ENCODE measurements at places on chromosomes 2 and 18.
A peak's percentile ranks its signal among the peaks of the same experiment; 100 is the strongest.

DNA sequence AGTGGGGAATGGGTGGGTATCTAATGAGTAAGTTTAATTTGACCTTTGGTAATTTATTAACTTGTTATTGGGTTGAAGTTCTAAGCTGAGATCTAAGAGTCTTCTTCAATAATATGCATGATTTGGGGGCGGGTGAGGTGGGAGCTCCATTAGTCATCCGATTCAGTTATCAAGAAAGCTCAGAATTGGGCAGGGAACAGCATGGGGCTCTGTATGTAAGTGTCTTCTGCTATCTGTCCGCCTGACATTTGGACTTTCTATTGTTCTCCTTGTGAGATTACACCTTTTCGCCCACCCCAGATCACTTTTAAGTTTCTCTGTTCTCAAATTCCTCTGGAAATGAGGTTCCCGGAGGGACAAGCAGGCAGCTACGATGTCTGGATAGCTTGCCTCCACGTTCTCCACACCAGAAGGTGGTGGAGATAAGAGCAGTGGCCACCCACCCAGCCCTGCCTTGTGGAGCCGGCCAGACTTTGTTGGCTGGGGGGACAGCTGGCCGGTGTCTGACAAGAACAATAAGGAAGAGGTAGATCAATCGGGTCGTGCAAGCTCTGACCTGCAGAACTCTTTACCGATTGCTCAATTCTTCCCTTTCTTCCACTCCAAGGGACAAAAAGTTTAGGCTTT is 75.5 kb upstream of the GATA6 start:
- DNase-seq = no peak

- no peak for DNase-seq
Observed at GRCh38 chr2:205405752-205406151, 276.5 kb upstream of the NRP2 start.

GRCh38 chr18:7105943-7106342 is 11.7 kb downstream of the LAMA1 start:
- no peak for DNase-seq

DNA sequence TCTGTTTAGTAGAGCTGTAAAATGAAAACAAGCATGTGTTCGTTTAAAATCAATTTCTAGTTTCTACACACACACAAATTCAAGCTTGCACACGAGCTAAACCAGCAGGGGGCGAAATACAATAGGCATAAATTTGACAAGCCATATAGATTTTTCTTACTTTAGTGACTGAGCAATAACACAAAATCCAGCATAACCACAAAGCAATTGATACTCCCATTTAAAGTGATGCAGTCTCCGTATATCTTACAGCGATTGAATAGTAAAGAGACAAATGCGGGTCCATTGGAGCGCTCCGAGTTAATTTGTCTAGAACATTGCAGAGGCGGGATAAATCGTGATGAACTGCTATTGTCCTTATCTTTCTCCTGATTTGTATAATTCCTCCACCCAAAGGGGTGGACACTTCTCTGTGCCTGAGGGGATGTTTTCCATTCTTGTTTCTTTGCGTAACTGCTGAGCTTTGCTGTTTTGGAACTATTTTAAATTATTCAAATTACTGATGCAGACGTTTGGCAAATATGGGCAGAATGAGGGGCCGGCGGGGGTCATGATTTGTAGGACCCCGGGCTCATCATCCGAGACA is 1.2 kb upstream of the AFTPH start:
- peak; percentile 83 for DNase-seq

DNA sequence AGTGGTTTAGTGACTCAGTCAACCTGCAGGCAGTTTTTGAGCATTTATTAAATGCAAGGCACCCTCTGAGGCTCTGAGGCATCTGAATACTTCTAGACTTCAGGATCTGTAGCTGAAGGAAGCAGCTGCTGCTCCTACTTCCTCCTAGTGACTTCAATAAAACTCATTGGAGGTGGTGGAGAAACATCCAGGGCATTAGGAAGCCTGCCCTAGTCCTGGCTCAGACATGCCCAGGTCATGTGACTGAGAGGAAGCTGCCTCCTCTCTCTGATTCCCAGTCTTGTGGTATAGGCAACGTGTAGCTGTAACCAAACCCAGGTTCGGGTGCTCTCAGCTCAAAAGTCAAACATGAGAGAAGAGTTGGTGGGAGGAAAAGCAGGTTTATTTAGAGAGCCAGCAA is 287.2 kb upstream of the GYPC start:
- DNase-seq = no peak

DNA sequence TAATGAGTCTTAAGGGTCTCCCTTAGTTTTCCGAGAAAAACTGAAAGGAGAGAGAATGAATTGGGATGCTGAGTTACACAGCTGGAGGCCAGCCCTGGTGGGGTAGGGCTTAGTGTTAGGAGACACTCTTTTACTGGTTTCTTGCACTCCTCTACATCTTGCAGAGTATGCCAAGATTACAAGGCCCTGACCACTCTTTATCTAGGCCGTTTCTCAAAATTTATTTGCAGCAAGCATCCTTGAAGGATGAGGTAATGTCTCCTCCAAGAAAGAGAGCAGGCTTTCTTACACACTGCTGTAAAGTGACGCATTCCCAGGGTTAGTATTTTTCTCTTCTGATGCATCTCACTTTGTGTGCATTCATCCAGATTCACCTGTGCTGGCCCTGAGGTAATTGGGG is 166.2 kb downstream of the TDRD15 start:
- DNase-seq = no peak

- DNase-seq = peak; percentile 10
Observed at GRCh38 chr2:21754164-21754788, 630.5 kb downstream of the TDRD15 start.

- no peak for DNase-seq
Observed at GRCh38 chr2:240812721-240813120, 7.3 kb downstream of the KIF1A start.

DNA sequence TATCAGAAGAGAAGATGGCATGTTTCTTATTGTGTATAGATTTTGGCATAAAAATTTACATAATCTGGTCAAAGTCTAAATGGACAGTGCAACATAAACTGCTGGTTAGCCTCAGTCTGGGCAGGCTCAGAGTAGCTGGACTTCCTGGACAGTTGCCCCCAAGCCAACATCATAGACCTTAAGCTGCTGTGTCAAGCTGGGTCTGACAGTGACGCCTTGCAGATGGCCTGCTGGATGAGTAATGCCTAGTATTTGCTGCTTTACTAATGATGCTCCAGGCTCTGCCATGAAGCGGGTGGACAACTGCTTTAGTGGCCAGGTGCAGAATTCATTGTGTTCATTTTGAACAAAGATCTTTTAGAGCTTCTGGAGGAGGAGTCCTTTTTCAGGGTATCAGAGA is 603.7 kb upstream of the ZEB2 start:
- no peak for DNase-seq

GRCh38 chr2:219118504-219118903 is 42.1 kb downstream of the NHEJ1 start:
- DNase-seq = no peak

- no peak for DNase-seq
Observed at GRCh38 chr18:13026583-13027270, 35.6 kb downstream of the CEP192 start.

DNA sequence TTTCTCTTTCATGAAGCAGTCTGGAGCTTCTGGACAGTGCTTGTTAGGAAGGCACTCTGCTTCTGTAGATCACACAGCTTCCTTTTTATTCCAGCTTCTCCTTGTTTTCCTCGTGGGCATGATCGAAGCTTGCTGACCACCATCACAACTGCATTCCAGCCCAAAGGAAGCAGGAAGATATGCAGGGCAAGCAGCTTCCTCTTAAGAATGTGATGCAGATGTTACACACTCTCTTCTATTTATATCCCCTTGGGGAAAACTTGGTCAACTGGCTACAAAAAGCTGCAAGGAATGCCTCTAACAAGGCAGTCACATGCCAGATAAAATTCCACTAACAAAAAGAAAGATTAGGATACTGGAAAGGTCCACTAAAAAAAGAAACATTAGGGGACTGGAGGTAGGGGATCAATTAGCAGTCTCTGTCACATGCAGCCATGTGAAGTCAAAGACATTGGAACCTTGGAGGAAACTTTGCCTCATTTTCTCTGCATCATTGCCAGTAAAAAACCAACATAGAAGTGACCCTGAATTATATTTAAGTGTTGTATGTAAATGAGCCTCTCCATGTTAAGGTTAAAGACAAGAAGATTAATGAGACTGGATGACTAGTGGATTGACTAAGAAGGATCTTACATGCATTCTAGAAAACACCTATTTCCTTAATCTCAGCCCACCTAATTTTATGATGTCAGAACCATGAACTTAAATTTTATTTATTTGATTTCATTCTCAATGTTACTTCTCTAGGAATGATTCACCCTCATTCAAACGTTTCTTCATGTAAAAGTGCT is 98.3 kb downstream of the NAB1 start:
- no peak for DNase-seq

DNA sequence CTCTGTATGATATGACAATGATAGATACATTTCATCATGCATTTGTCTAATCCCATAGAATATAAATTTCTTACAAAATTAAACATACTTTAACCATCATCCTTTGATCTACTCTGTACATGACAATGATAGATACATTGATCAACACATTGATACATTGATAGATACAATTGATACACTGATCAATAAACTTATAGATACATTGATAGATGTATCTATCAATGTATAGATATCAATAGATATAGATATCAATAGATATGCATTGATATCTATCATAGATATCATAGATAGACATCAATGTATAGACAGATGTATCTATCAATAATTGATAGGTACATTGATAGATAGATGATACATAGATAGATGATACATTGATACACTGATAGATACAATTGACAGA is 105.4 kb downstream of the DYM start:
- DNase-seq = no peak

DNA sequence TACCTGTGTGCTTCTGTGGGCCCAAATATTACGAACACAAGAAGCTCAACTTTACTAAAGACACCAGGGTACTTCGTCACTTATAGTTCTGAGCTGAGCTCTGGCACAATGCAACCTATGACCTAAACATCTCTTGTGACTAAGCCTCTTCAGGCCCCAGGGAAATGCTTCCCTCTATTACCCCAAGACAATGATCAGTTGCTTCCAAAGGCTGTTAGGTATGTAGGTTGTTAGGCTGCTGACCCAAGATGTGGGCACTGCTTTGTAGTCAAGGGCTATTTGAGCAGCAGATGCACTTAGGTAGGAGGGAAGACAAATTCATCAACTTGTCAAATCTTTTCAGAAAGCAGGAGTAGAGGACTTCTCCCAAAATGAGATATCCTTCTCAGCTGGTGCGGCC is 640.1 kb downstream of the EPHA4 start:
- DNase-seq = no peak

GRCh38 chr2:215862351-215862771 is 151.0 kb downstream of the MREG start:
- no peak for DNase-seq

- no peak for DNase-seq
Observed at GRCh38 chr18:5529471-5529870, 14.3 kb downstream of the EPB41L3 start.

GRCh38 chr2:217482056-217482710 is 520.6 kb downstream of the TNS1 start:
- no peak for DNase-seq

DNA sequence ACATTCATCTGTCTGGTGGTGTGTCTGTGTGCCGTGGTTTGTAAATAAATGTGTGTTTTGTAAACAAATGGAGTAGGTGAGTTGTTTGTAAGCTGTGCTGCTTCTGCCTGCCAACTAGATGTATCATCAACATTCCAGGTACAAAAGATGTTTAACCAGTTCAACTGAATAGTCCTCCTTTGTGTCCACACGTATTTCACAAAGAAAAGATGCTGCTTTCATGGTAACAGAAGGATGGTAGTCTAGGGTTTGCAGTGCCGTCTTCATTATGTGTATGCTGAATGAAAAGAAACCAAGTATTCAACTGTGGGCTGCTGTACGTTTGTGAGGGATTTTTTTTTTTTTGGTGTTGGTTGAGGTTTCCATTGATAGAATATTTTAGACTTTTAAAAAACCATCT is 72.1 kb downstream of the CAMKMT start:
- no peak for DNase-seq

GRCh38 chr18:73945130-73945792 is 202.4 kb downstream of the FBXO15 start:
- no peak for DNase-seq

- no peak for DNase-seq
Observed at GRCh38 chr2:135248611-135249010, 196.5 kb downstream of the RAB3GAP1 start.

GRCh38 chr2:165897726-165898125 is 55.9 kb downstream of the TTC21B start:
- no peak for DNase-seq

- DNase-seq = peak; percentile 6
Observed at GRCh38 chr18:32072321-32072720, 19.4 kb upstream of the RNF138 start.

DNA sequence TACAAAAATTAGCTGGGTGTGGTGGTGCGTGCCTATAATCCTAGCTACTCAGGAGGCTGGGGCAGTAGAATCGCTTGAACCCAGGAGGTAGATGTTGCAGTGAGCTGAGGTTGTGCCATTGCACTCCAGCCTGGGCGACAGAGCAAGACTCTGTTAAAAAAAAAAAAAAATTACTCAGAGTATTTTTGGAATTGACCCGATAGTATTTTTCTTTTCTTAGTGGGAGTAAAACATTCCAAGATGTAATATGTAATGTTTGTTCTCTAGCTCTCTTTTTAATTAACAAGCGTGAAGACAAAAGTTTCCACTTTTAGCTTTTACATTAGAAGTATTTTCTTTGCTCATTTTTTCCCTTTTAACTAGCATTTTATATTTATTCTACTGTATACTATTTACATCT is 12.0 kb upstream of the TMEM18 start:
- DNase-seq = no peak

- DNase-seq = peak; percentile 62
Observed at GRCh38 chr2:218396688-218397462, 2.8 kb upstream of the CTDSP1 start.

DNA sequence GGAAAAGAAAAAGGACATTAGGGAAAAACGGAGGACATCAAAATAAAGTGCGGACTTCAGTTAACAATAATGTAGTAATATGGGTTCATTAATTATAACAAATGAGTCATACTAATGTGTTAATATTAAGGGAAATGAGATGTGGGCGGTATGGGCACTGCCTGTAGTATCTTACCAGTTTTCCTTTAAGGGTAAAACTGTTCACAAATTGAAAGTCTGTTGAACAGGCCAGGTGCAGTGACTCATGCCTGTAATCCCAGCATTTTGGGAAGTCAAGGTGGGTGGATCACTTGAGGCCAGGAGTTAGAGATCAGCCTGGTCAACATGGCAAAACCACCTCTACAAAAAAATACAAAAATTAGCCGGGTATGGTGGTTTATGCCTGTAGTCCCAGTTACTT is 56.8 kb upstream of the PMAIP1 start:
- DNase-seq = no peak

DNA sequence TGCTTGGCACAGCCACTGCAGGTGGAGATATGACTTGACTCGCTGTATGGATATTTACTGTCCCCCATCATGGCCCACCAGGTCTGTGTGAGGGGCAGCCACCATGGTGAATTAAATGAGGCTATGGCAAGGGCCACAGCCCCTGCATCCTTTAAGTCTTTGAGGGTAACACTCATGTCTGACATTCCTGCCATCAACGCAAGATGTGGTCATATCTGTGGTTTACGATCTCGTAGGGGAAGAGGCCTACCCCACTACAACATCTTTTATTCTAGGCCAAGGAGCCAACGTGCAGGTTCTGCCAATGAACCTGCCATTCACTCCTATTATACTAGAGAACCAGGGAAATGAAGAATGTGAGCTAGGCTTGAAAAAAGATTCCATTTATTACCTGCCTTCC is 381.6 kb upstream of the ID2 start:
- DNase-seq = no peak

Data from HepG2 (cell line).